IMR-90 (cell line): ENCODE measurements at places on chromosomes 2 and 18. TPM values are rescaled to one million over a fixed set of nuclear protein-coding genes. Genes with fewer than 3 reads are reported as not detected.
A peak's percentile ranks its signal among the peaks of the same experiment; 100 is the strongest.

The PDK1 gene
- total RNA-seq, result 68.3 and 85.9 TPM in 2 replicates

DNA sequence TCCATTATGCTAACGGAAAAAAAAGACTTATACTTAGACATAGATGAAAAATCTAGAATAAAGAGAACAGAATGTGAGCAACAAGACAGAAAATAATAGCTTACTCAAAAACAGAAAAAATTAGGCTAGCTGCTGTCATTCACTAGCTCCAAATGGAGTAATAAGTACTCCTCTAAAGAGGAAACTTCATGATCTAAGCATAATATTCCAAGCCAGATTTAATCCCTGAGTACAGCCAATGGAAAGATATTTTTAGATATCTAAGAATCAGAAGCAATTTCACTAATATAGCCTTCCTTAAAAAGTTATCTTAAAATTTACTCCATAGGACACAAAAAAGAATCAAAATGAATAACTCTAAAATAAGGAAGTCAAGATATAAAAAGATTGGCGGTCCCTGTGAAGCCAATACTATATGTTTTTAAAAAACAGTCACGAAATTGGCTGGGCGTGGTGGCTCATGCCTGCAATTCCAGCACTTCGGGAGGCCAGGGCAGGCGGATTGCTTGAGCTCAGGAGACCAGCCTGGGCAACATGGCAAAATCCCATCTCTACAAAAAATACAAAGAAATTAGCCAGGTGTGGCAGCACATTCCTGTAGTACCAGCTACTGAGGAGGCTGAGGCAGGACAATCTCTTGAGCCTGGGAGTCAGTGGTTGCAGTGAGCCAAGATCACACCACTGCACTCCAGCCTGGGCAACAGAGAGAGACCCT lies 123.2 kb upstream of the BCL2L11 start:
- no peaks in the 10 kb centered on the region for H3K36me3 ChIP-seq
- no peak overlapping the region for H3K27ac ChIP-seq
- DNase-seq, result no peak

DNA sequence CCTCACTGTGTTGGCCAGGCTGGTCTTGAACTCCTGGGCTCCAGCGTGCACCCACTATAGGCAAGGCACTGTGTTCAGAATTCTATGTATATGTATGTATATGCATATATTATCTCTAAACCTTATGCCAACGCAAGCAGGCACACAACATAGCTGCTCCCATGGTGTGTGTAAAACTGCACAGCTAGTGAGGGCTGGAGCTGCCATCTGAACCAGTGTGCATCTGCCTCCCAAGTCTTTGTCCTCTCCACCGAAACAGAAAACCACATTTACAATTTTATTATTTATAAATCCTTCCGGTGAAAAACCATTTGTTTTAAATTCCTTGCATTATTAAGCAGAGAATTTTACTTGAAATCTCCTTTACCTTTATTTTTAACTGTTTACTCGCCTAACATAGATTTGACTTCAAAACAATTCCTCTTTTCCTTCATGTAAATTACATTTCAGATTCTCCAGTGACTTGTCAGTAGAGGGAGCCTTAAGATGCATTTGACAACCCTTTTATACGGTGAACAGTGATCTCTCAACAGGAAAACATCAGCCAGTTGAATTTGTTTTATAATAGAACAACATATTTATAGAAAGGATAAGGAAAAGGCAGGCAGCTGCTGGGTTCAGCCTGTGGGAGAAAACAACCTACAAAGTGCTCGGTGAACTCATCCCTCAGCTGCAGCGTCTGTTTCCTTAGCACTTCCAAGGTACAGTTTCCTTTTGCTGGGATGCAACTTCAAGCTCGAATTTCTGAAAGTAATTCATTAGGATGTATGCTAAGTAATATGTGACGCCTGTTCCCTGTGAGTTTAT lies 101.2 kb downstream of the MYT1L start:
- H3K36me3 ChIP-seq, result no peaks in the 10 kb centered on the region
- no peaks in the 10 kb centered on the region for H3K4me1 ChIP-seq
- DNase-seq, result no peak

GRCh38 chr18:76432970-76433767 lies 61.9 kb downstream of the ZNF516 start:
- no peak for DNase-seq
- peaks cover 46% of the 10 kb centered on the region for H3K36me3 ChIP-seq
- H3K4me1 ChIP-seq, result peaks cover 7% of the 10 kb centered on the region

GRCh38 chr18:22838639-22839277 lies 94.4 kb upstream of the RBBP8 start:
- peak overlapping the region; percentile 69 for H3K27ac ChIP-seq
- no peak overlapping the region for H3K4me3 ChIP-seq
- H3K4me1 ChIP-seq, result peaks cover 21% of the 10 kb centered on the region
- DNase-seq, result no peak

The DNAH7 gene
- total RNA-seq, result 0.28 and 0.36 TPM in 2 replicates

DNA sequence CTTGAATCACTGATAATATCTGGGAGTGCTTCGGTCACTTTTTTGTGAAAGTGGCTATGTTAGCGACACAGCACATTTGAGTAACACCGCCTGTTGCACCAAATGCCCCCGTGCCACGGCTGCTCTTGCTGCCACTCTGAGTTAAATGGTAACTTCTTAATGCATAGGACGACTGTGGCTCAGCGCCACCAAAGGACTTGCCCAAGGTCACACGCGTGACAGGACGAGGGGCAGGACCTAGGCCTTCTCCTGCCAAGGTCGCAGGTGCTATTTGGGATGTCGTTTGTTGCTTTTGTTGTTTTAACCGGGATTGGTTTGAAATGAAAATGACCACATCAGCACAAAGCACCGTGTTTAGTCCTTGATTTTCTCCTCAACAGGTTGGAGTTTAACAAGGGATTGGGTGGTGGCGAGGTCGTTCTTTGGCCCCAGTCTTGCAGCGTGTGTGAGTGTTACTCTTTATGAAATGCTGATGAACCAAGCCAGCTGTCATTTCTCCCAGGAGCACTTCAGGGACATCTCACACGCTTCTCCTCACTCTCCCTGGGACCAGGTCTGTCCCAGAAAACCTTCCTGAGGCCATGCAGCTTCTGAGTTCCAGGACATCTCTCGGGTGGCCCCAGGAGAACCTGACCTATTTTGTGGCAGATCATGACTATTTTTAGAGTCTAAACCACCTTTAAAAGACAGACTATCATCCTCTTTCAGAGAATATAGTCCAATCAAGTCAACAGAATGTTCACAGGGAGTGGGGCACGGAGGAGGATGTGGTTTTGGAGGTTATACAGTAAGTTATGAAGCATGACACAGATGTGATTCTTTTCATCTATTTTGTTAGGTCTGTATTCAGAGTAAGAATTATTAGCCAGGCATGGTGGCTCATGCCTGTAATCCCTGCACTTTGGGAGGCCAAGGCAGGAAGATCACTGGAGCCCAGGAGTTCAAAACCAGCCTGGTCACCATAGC lies 49.9 kb downstream of the MTCL1 start:
- no peak overlapping the region for H3K4me3 ChIP-seq
- H3K4me1 ChIP-seq, result peaks cover 48% of the 10 kb centered on the region
- peaks cover 36% of the 10 kb centered on the region for H3K36me3 ChIP-seq
- DNase-seq, result peak; percentile 89
- peak overlapping the region; percentile 65 for H3K27ac ChIP-seq

The MYO7B gene
- total RNA-seq, result 0.18 and 0.28 TPM in 2 replicates

The MOGAT1 gene
- total RNA-seq, result not detected in 2 replicates

DNA sequence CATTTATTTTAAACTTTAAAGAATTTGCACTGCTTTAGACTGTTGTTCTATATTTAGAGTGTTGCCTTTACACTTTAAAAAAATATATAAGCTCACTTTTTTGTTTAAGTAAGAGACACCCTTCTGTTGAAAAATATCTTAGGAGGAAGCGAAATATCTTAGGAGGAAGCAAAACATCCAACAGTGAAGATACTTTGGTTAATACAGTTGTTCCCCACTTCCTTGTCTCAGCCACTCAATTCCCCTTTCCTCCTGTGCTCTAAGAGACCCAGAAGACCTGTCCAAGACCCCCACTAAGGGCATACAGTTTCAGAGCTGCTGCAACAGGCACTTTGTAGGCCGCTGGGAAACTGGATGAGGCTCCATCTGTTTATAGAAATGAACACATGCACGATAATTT lies 5.7 kb downstream of the SERPINB8 start:
- no peaks in the 10 kb centered on the region for H3K36me3 ChIP-seq
- no peaks in the 10 kb centered on the region for H3K27me3 ChIP-seq
- no peak for DNase-seq

The FAM161A gene
- 1.1 and 1.3 TPM in 2 replicates for total RNA-seq

DNA sequence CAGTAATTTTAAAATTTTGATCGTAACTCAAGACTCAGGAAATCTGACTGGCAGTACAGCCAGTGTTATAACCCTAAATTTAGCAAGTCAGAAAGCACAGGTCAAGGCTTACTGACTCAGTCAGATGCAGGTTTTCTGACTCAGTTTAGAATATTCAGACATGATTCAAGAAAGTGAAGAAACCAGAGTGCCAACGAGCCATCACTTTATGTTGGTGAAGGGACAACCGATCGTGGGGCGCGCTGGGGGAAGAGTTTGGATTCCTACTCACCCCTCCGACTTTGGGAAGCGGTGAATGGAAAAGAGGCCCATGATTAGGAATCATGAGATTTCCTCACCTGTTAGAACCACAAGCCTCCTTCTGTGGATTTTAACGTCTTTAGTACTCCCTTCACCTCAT lies 998 bp downstream of the RNF149 start:
- H3K36me3 ChIP-seq, result no peaks in the 10 kb centered on the region
- H3K4me3 ChIP-seq, result peak overlapping the region; percentile 86
- no peak for DNase-seq
- H3K27me3 ChIP-seq, result no peaks in the 10 kb centered on the region
- H3K27ac ChIP-seq, result peak overlapping the region; percentile 48; the same call in 1 of the 2 replicates

DNA sequence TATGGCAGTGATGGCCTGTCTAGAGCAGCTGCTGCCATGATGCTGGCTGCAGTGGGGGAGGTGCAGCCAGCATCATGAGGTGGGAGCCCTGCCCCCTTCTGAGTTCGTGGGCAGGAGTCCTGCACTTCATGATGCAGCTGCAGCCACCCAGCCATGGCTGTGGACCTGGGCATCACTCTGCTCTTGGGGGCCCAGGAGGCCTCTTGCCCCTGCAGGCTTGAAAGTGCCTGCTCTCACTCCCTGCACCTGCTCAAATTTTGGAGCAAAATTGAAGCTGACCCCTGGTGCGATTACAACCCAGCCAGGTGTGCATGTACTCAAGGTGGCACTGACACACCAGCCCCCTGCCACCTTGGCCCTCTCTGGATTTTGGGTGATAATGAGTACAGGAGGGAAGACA lies 712.9 kb downstream of the NUP35 start:
- H3K36me3 ChIP-seq, result no peaks in the 10 kb centered on the region
- no peak overlapping the region for H3K4me3 ChIP-seq
- H3K27me3 ChIP-seq, result no peaks in the 10 kb centered on the region
- no peak for DNase-seq
- no peaks in the 10 kb centered on the region for H3K4me1 ChIP-seq

GRCh38 chr2:48059975-48060374 lies 153.7 kb upstream of the FBXO11 start:
- no peaks in the 10 kb centered on the region for H3K27me3 ChIP-seq
- H3K36me3 ChIP-seq, result no peaks in the 10 kb centered on the region
- DNase-seq, result no peak
- no peaks in the 10 kb centered on the region for H3K4me1 ChIP-seq
- H3K4me3 ChIP-seq, result no peak overlapping the region

GRCh38 chr2:191030521-191031154 lies 16.7 kb upstream of the STAT1 start:
- no peaks in the 10 kb centered on the region for H3K36me3 ChIP-seq
- DNase-seq, result peak; percentile 49
- H3K4me3 ChIP-seq, result no peak overlapping the region
- H3K4me1 ChIP-seq, result peaks cover 6% of the 10 kb centered on the region
- no peak overlapping the region for H3K27ac ChIP-seq

The CABLES1 gene
- 4.7 and 5.7 TPM in 2 replicates for total RNA-seq

GRCh38 chr18:36862182-36862581 lies 33.3 kb downstream of the KIAA1328 start:
- H3K4me1 ChIP-seq, result no peaks in the 10 kb centered on the region
- H3K27ac ChIP-seq, result no peak overlapping the region
- H3K36me3 ChIP-seq, result no peaks in the 10 kb centered on the region
- DNase-seq, result no peak
- no peaks in the 10 kb centered on the region for H3K27me3 ChIP-seq

The ABCG5 gene
- not detected in 2 replicates for total RNA-seq

- H3K27ac ChIP-seq, result no peak overlapping the region
- no peaks in the 10 kb centered on the region; the same call in 1 of the 2 replicates for H3K27me3 ChIP-seq
- H3K4me1 ChIP-seq, result peaks cover 1% of the 10 kb centered on the region; the same call in 1 of the 2 replicates
- no peak overlapping the region for H3K4me3 ChIP-seq
These were observed 6.7 kb upstream of the PARD6G start for GRCh38 chr18:80253871-80254492.

The SNORC gene
- under 0.01 and 0.28 TPM in 2 replicates for total RNA-seq

The CFAP65 gene
- not detected in 2 replicates for total RNA-seq

The CPLX4 gene
- total RNA-seq, result not detected in 2 replicates

The PDE6D gene
- total RNA-seq, result 13.6 and 13.8 TPM in 2 replicates

DNA sequence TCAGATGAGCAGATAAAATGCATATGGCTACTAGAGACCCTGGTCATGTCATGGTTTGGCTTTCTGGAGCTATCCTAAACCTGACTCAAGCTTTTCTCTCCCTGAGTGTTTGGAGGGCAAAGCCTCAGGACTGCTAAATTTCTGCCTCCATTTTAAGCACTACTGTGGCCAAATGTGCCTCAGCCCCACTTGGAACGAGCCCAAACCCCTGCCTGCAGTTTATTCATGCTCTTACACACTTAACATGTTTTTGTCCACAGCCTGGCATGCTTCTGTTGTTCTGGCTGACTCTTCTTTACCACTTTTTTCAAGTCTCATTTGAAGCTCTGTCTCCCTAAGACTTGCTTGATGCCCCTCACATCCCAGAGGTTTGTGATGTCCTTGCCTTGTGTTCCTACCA lies 24.7 kb downstream of the MGAT5 start:
- no peaks in the 10 kb centered on the region for H3K27me3 ChIP-seq
- H3K4me3 ChIP-seq, result no peak overlapping the region
- H3K4me1 ChIP-seq, result no peaks in the 10 kb centered on the region; the same call in 1 of the 2 replicates
- H3K36me3 ChIP-seq, result peaks cover 16% of the 10 kb centered on the region
- no peak for DNase-seq
- no peak overlapping the region for H3K27ac ChIP-seq

The FAM110C gene
- total RNA-seq, result not detected in 2 replicates

DNA sequence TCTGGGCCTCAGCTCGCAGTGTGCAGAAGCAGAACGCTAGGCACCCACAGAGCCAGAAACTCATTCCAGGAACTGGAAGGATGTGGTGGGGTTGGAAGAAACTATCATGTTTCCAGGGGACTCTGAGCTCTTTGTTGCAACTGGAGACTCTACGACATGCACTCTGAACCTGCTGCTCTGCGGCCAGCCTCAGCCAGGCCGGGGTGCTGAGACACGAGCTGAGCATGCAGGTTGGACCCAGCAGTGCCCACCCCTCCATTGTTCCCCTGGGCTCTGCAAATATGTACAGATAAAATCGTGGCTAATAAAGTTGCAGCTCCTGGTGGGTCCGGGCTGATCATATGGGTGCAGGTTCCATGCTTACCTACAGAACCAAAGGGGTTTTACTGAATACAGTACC lies 37.6 kb upstream of the ARL4C start:
- no peak overlapping the region for H3K4me3 ChIP-seq
- H3K4me1 ChIP-seq, result no peaks in the 10 kb centered on the region
- H3K27me3 ChIP-seq, result peaks cover 48% of the 10 kb centered on the region

- no peaks in the 10 kb centered on the region for H3K4me1 ChIP-seq
- H3K4me3 ChIP-seq, result no peak overlapping the region
- DNase-seq, result no peak
- no peak overlapping the region for H3K27ac ChIP-seq
- no peaks in the 10 kb centered on the region for H3K36me3 ChIP-seq
These were observed 40.3 kb downstream of the SNTG2 start for GRCh38 chr2:990970-991369.
